Effector CD4-positive, alpha-beta T cell (primary cell): ENCODE measurements at places on chromosomes 4 and X.
A peak's percentile ranks its signal among the peaks of the same experiment; 100 is the strongest.

GRCh38 chr4:153639833-153640802 lies 44.0 kb upstream of the TLR2 start:
- DNase-seq = no peak

GRCh38 chr4:108772402-108772801 lies 9.5 kb upstream of the ETNPPL start:
- no peak for DNase-seq

GRCh38 chr4:122476126-122476525 lies 19.6 kb upstream of the IL2 start:
- no peak for DNase-seq

- no peak for DNase-seq
Observed at GRCh38 chr4:73735231-73735630, 5.1 kb upstream of the CXCL8 start.

DNA sequence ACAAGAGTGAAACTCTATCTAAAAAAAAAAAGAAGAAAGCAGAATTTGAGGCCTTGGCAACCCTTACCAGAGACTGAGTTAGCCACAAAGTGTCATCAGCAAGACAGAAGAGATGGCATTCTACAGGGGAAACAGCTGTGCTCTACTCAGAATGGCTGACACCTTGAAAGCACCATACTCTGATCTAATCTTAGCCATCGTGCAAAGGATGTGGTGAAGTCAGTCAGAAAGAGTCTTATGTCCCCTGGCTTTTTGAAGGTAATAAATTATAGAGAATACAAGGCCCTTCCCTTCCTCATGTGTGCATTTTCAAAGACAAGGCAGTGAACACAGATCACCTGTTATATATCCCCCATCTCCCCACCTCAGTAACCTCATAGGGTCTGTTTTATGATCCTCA lies 13.2 kb downstream of the CLNK start:
- DNase-seq = peak; percentile 15
